Kidney (tissue), 22 donors: ENCODE measurements at places on chromosomes 5 and 9. TPM values are rescaled to one million over a fixed set of nuclear protein-coding genes. Genes with fewer than 3 reads are reported as not detected.

DNA sequence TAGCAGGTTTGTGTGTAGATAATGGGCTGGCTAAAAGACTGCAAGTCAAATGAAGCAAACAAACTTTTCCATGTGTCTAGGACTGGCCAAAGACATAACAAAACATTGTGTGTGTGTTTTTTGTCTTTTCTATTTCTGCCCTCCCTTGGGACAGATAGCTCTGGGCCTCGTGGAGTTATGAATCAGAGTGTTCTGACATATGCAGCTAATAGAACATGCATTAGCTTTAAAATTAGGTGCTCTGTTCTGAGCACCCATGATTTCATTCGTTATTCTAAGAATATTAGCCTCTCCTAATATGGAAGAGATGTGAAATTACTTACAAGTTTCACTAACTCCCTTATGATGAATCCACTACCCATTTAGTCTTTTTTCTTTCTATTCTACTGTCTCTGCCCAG is 367.3 kb upstream of the PAPPA start:
- no peak for DNase-seq

- peak; percentile 86 for DNase-seq
These were observed 64.2 kb upstream of the ABL1 start for GRCh38 chr9:130770679-130771442.

DNA sequence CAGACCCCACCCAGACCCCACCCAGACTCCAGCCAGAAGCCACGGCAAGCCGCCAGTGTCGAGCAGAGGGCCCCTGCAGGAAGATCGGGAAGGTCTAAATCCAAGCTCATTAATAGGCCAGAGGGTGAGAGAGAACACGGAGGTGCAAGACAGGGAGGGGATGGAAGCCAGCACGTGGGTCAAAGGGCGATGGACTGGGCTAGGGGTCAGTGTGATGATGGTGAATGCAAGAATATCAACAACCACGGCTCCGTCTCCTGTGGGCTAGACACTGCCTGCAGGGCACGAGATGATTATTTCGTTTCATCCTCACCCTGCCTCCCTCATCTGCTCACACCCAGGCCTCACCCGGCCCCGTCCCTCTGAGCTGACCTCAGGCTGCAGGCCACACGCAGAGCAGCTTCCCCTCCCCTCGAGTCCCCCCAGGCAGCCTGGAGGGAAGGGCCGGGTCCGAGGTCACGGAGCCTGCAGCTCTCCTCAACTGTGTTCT is 122.0 kb downstream of the COL23A1 start:
- DNase-seq: no peak

GRCh38 chr5:122404018-122404417 is 92.0 kb downstream of the SNCAIP start:
- DNase-seq: peak; percentile 60

- DNase-seq: no peak
These were observed 142.8 kb downstream of the LIFR start for GRCh38 chr5:38413696-38414095.

DNA sequence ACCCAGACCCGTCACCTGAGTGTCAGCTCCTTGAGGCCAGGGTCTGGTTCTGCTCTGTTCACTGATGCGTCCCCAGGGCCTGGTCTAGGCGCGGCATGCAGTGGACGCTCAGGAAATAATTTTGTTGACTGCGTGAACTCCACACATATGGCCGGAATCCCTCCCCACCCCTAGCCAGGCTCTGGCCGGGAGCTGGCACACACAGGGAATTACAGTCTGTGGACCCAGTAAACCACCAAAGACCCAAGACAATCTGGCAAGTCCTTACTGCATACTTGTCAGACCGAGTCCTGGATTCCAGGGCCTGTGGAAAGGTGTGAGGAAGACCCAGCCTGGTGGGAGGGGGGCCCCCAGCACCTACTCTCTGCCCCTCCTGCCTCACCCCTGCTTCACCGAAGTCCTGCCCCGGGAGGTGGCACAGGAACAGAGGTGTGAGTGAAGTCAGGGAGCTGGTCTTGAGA is 113.0 kb upstream of the IER5L start:
- peak; percentile 49 for DNase-seq

GRCh38 chr5:134127376-134127861 is 12.9 kb downstream of the TCF7 start:
- DNase-seq: no peak

GRCh38 chr5:141366016-141366896 is 2.3 kb downstream of the PCDHGA5 start:
- DNase-seq: no peak

SPINK7 gene
- polyA plus RNA-seq: 1.8 TPM

PRSS3 gene
- polyA plus RNA-seq: 2.8 TPM

GRCh38 chr5:6766604-6767093 is 53.4 kb downstream of the TENT4A start:
- DNase-seq: peak; percentile 16

- DNase-seq: no peak
These were observed 14.4 kb downstream of the MEF2C start for GRCh38 chr5:88868468-88869068.

GRCh38 chr9:83199240-83199639 is 136.3 kb upstream of the RASEF start:
- peak; percentile 45 for DNase-seq

DNA sequence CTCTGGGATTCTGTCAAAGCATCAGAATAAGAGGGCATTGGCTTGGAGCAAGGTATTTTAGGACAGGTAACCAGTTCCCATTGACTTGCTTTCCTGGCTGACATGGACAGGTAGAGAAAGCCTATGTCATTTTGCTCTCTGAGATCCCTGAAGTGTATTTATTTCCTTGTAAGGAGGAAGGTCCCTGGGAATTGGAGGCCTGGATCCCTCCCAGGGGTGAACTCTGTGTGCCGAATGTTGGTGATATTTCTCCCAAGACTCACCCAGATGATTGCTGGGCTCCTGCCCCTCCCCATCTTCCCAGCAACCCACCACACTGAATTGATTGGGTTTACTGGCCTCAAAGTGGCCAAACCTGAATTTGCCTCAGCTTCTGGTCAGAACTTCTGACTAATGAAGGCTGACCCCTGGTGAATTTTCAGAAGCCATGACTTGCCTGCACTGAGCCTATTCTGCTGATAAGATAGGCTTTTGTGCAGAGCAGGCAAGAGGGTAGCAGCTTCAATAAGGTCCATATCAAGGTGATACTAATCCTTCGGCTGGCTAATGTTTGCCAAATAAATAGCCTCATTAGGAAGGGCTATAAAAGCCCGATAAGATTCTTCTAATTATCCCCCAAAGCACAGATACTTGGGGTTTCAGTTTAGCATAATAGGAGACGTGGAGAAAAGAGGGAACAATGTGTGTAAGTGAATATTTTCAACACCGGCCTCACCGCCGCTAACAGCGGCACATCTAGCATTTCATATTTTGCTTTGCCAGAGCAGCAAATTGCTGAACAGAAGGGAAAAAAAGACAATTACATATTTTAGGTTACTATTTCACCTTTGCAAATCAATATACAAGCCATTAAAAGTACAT is 152.9 kb upstream of the PITX1 start:
- no peak for DNase-seq

DNA sequence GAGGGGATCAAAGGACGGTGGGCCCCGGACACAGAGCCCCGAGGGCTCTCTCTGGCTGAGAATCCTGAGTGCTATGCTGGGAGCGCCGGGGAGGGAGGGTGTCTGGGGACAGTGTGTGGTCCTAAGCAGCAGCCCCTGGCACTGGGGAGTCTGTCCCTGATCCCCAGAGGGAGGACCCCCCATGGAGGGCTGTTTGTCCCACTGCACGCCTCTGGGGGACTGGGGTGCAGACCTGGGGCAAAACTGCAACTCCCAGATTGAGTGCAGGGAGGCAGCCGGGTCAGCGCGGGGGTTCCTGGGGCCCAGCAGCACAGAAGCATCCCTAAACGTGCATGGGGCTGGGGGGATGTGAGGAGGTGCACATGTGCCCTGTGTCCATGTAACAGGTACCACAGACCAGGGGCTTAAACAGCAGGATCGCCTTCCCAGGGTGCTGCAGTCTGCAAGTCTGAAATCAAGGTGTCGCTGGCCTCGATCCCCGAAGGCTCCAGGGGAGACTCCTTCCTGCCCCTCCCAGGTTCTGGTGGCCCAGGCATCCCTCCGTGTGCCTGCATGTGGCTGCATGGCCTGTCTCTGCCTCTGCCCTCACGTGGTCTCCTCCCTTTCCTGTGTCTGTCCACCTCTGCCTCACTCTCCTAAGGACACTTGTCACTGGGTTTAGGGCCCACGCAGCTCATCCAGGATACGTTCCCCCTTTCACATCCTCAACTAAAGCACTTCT is 35.9 kb upstream of the IRX4 start:
- DNase-seq: no peak

GRCh38 chr5:155064580-155064979 is 51.0 kb downstream of the KIF4B start:
- DNase-seq: no peak

GRCh38 chr5:136032564-136032963 is 3.8 kb downstream of the TGFBI start:
- no peak for DNase-seq

PLAC8L1 gene
- polyA plus RNA-seq: not detected

GRCh38 chr9:133762488-133763271 is 24.5 kb upstream of the SARDH start:
- no peak for DNase-seq

DNA sequence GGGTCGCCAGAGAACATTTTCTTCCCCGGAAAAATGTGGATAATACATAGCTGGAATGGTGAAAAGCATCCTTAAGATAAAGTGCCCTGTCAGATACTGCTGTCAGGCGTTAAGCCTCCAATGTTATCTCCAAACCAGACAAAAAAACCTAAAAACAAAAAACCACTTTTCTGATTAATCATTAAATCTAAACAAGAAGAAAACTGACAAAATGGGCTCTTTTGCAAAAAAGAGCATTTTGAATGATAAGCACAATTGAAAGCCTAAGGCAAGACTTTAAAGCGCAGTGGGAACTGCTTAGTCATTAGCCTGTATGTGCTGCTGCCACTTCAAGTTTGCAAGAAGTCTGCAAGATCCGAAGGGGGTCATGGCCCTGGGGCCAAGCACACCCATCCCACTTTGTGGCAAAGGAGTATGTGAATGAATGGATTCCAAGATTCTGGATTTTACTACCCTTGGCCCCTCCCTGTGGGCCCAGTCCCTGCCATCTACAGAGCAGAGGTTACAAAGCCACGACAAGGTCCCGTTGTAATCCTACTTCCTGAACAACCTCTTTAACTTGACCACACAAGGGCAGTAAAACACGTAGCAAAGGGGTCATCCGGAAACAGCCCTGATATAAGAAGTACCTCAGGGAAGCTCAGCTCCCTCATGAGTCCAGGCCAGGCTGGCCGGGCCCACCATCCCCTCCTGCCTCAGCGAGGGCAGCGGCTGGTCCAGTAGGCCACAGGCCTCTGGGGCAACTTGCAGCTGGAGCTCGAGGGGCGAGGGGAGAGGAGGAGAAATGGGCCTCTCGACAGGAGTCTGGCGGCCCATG is 29.7 kb downstream of the SHB start:
- DNase-seq: no peak

- no peak for DNase-seq
These were observed 4.7 kb downstream of the BRD3 start for GRCh38 chr9:134063088-134063570.

GRCh38 chr9:95499847-95500246 is 16.9 kb downstream of the PTCH1 start:
- DNase-seq: peak; percentile 37

DNA sequence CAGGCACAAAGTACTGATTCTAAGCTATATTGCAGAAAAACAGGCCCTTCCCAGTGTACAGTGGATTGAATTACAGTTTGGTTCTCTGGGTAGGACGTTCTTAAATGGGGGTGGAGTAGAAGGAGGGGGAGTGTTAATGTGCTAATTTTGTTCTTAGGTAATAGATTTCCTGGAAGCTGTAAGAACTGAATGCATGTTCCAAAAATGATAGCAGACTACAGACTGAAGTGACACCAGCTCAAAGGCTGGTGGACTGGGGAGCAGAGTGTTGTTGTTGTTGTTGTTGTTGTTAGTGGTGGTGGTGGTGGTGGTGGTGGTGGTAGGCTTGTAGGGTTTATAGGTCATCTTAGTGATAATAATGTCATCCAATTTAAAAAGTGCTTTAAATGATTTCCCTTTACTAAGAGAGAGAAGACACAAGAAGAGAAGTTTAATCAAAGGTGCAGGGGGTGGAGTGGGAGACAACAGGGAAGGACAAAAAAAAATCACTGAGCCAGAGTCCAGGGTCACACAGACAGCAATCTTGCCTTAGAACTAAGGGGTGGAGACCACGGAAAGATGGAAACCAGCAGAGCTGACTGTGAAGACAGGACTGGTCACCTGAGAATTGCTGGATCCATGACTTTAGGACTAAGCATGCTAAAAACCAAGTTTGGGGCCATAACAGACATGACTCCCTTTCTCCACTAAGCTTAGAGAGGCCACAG is 27.0 kb downstream of the TTLL11 start:
- no peak for DNase-seq

LCN15 gene
- polyA plus RNA-seq: not detected

RASGEF1C gene
- polyA plus RNA-seq: 0.15 TPM

DNA sequence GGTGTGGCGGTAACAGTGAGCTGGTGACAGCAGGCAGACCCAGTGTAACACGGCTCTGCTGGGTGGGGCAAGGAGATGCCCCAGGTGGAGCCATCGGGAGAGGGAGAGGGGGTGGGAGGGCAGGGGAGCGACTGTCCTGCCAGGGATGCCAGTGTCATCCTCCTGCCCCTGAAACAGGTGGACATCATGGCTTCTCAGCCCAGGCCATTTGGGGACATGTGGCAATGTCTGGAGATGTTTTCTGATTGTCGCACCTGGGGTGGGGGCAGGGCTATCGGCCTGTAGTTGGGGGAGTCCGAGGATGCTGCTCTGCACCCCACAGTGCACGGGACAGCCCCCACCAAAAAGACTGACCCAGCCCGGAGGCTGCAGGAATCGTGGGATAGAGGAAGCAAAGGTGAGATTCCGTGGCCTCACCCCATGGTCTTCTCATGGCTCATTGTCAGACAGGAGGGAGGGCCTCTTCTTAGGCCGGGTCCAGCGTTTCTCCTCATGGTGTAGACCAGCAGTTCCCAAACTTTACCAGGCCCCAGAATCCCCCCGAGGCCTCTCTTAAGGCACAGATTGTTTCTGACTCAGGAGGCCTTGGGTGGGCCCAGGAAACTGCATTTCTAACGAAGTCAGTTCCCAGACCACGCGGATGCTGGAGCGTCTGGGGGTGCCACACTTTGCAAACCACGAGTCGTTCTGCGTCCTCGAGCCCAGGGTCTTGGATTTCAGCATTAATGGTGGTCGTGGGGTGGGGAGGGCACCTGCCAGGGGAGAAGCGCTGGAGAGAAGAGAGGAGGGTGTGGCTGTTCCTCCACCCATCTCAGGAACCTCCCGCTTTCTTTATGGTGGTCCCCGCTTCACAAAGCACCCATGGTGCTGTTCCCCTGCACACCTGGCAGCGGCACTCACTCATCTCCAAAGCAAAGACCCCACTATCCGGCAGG is 11.0 kb downstream of the COL5A1 start:
- DNase-seq: no peak

KIF12 gene
- 155 TPM for polyA plus RNA-seq

GPX3 gene
- polyA plus RNA-seq: 27,893 TPM

GRCh38 chr9:135213566-135213965 is 126.1 kb downstream of the OLFM1 start:
- DNase-seq: no peak

- no peak for DNase-seq
These were observed 35.2 kb downstream of the MTRR start for GRCh38 chr5:7904170-7904569.
